ENCODE measurements at places on chromosomes 5 and 9.

- no peak for DNase-seq
Observed at GRCh38 chr5:80963966-80964481, 3.9 kb downstream of the RASGRF2 start.

DNA sequence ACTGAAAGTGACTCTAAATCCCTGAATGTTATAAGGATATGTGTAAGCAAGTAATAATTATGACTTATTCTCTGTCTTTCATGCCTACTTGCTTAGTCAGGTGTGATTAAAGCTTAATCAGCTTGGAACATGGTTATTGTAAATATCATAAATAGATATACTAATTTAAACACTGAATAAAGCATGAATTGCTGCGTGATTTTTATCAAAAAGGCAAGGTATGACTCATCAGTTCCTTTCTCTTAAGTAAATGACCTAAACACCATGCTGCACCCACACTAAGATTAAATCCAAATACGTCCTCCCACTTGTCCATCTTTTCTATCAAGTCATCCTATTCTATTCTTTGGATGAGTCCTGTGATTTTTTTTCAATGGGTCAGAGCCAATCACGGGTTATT, 124.6 kb upstream of the MTAP start:
- no peak for DNase-seq

- no peak for DNase-seq
Observed at GRCh38 chr5:7886849-7887475, 18.0 kb downstream of the MTRR start.

- no peak for DNase-seq
Observed at GRCh38 chr5:68318955-68319705, 103.6 kb downstream of the PIK3R1 start.

DNA sequence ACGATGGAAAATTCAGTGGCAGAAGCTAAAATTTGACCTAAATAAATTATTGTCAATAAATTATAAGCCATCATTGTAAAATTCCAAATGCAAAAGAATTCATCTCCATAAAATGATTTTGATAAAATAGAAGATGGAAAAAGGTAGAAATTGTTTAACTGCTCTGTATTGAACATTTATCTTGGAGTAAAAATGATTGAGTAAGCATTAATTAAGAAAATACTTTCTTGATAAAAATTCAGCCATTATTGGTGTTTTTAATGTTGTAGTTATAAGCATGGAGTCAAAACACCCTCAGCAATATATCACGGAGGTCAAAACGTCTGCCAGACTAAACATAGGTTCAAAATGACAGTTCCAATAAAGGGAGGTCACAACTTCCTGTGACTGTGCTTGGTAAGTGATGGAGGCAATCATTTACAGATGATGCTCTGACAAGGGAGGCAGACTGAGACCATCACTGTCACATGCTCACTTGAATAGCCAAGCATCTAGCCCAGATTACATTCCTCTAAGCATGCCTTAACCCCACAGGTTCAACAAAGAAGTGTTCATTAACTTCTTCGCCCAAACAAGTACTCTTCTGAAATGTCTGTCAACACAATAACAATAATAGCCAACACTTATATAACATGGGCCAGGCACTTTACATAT, 69.5 kb downstream of the SH3TC2 start:
- DNase-seq, result no peak
